Inflammatory macrophage (primary cell): ENCODE measurements at places on chromosomes 1 and 21.

- DNase-seq = no peak
Observed at GRCh38 chr1:109717729-109718128, 5.7 kb downstream of the GSTM5 start.

- no peak for DNase-seq
Observed at GRCh38 chr1:218585511-218586184, 240.5 kb downstream of the TGFB2 start.

DNA sequence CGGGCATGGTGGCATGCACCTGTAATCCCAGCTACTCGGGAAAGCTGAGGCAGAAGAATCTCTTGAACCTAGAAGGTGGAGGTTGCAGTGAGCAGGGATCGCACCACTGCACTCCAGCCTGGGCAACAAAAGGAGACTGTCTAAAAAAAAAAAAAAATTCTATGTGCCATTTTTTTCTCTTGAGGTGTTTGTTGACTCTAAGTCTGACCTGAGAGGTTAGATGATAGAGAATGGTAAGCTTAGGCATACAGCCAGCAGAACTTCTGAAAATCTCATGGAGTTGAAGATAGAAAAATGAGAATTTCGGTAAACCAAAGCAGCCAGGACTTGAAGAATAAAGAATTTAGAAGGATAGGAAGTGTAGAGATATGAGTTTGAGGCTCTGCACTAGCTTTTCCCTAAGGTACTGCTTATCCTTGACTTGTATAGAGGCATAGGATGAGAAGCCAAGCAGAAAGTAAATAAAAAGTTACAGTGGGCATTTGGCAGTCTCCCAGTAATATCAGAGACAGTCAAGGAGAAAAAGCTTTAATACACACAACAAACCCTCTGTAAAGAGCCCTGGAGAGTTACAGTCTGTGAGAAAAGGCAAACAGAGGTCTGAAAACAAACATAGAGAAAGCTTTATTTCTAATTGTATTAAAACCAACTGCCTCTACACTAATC lies 24.3 kb downstream of the F13B start:
- no peak for DNase-seq

- no peak for DNase-seq
Observed at GRCh38 chr1:198880397-198880796, 241.6 kb downstream of the PTPRC start.

DNA sequence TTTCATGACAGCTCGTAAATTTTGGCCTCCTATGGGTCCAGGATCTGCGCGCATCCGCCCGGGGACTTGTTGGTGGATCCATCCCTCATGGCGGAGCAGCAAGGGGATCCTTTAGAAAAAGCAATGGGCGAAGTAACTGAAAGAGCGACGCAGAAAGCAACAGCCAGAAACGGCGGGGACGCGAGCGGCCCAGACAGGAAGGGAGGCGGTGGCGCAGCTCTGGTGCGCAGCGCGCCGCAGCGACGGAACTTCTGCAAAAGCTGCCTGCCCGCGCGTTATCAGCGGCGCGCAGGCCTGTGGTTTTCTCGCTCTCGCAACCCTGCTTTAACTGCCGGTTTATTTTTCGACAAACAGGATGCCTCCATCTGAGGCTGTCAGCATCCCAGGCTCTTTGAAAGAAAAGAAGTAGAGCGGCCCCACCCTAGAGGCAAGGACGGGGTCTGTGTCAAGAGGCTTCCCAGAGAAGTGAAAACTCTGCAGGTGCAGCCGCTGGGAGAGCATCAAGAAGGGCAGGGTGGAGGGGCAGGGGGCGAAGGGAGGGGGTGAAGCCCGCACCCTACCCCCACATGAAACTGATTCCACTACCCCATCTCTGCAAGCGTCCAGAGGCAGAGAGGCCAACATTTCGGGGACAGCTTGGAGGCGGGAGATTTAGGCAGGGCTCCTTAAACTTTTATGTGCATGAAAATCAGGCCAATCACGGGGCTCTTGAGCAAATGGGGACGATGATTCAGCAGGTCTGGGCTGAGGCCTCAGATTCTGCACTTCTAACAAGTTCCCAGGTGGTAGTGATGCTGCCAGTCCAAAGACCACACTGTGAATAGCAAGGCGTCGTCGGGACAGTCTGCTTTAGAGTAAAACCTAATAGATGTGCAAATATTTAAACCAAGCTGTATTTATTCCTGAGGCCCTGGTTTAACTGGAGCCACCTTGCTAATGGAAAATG lies 22.2 kb downstream of the RUNX1 start:
- DNase-seq = peak; percentile 87

DNA sequence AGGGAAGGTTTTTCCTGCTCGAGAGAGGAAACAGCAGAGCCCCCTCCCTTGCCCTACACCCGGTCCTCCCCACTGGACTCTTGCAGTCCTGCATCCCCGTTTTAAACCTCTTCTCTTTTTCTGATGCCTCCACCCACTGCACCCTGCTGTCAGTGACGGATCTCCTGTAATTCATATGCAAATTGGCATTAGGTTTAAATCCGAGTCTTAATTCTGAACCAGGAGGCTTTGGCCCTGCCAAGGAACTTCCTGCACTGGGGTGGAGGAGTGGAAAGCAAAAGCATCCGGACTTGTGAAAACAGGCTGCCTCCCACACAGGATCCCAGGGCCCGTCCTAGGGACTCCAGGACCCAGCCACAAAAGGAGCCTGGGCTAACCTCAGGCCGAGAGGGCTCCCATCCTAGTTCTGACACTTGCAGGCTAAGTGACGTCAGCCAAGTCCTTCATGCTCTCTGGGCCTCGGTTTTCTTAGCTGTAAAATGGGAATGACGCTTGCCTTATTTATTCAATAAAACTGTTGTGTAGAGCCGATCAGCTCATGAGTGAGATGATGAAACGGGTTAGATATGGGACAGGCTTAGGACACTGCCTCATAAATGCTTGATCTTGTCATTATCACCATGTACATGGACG lies 613.3 kb downstream of the AJAP1 start:
- no peak for DNase-seq
